Activated CD4-positive, CD25-positive, alpha-beta regulatory T cell treated with anti-CD3 and anti-CD28 coated beads, Interleukin-2, amount 50 U/mL, for 16 hours (primary cell): ENCODE measurements at places on chromosomes 11 and 22.
A peak's percentile ranks its signal among the peaks of the same experiment; 100 is the strongest.

GRCh38 chr22:41437198-41437597 is 9.4 kb downstream of the TOB2 start:
- no peak for DNase-seq

DNA sequence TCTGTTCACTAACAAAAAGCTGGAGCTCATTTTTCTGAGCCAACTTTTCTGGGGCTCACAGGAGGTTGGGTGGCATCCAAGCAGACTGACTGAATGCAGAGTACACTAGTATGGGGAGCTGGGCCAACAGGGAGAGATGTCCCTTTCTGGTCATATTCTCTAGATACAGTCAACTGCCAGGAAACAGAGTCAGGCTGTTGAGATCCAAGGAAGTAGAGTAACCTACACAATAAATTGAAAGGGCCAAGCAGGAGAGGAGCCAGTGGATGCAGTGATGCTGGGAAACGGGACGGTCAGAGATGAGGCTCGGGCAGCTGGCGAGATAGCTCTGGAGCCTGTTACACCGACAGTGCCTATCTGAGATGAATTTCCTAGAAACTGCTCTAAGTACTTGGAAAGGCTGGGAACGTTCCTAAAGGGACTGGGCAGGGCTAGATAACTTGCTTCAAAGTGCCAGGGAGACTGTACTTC is 71.1 kb downstream of the LARGE2 start:
- no peak for DNase-seq

GRCh38 chr11:60866911-60867870 is at the start of gene ZP1:
TSS of gene ZP1 (plus strand) at chr11:60867542. CDS start at chr11:60867562, 20 bp downstream.
- DNase-seq = no peak

GRCh38 chr11:9803685-9804418 is 140.0 kb downstream of the SWAP70 start:
- no peak for DNase-seq

DNA sequence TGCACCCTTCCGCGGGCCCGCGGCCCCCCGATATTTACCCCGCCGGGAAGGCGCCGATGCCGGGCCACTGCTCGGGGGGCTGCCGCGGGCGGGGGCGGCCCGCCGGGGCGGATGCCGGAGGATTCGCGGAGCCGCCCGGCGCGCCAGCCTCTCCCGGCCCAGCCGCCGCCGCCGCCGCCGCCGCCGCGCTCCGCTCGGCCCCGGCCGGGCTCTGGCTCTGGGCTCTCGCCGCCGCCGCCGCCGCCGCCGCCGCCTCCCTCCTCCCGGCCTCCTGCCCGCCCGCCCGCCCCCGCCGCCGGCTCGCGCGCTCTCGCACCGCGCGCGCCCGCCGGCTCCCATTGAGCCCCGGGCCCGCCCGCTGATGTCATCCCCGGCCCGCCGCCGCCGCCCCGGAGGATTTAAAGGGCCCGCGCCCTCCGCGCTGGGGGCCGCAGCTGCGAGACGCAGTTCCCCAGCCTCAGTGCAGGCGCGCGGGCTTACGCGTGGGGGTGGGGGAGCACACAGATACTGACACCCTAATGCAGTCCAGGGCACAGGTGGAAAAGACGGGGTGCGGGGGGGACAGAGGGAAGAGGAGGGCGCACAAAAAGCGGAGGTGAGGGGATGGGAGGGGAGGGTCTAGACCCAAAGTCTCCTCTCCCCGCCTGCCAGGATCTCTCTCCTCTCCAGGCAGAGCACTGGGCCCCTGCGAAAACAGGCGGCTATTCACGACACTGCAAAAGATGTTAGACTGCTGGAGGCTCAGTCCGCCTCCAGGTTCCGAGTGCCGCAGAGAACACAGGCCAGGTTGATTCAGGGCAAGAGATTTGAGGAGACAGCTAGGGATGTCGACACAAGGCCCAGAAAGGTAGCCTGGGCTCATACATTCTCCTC is at the start of gene CSNK1E:
CSNK1E (minus strand) TSS at position 312 of the 873 bp plus-strand sequence. CDS start 3,276 bp downstream, outside the sequence.
- peak; percentile 61 for DNase-seq

DNA sequence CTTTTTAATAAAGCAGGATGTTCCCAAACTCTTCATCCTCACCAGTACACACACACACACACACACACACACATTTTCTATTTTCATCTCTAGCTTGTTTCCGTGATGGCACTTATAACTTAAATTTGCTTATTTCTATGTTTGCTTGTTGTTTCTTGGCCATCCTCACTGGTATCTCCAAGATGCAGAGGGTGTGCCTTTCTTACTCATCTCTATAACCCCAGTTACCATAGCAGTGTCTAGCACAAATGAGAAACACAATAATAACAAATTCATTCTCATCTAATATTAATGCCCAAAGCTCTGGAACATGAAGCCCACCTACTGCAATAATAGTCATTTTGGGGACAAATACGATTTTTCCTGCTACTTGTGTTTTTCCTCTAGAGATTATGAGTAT is 156.3 kb downstream of the GRM5 start:
- no peak for DNase-seq

- no peak for DNase-seq
Measured at GRCh38 chr22:43451371-43452050, 39.7 kb downstream of the MPPED1 start.
